Activated CD4-positive, alpha-beta memory T cell treated with anti-CD3 and anti-CD28 coated beads, Interleukin-2, amount 10 ng/mL, durations not matched to agents 7 days and 5 days (primary cell): ENCODE measurements at places on chromosomes 7 and 10. TPM values are rescaled to one million over a fixed set of nuclear protein-coding genes. Genes with fewer than 3 reads are reported as not detected.

The CYP3A7 gene
- not detected for total RNA-seq

The HABP2 gene
- not detected for total RNA-seq

The VKORC1L1 gene
- 14.1 TPM for total RNA-seq

The CALML3 gene
- not detected for total RNA-seq
